ENCODE measurements at places on chromosomes 6 and 20.
A peak's percentile ranks its signal among the peaks of the same experiment; 100 is the strongest.

DNA sequence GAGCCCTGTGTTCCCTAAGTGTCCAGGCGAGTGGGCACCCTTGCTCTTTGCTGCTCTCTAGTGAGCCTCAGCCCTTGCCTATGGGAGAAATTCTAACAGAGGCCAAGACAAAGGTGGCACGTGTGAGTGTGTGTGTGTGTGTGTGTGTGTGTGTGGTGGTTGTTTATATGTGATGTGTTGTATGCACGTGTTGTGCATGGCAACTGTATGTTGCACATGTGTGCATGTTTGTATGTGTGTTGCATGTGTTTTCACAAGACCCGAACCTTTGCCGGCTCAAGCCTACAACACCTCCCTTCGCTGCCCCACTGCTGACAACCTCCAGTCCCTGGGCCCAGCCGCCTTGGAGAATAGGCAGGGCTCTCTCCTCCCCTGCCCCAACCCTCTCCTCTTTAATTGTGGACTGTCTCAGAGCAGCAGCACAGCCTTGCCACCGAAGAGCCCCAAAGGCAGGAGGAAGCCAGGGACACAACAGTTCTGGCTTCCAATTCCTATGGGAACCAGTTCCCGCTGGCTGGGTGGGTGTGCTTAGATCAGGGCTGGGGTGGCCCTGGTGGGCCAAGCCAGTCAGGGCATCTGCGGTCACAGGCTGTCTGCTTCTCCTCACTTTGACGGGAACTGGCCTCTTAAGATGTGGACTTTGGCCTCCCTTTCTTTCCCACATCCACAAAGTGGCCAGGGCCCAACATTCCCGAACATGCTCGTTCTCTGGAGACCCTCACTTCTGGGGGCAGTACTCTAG is 2.7 kb downstream of the KCNK16 start:
- no peak for DNase-seq

- peak; percentile 58 for DNase-seq
Observed at GRCh38 chr6:43506667-43507471, 3.3 kb downstream of the LRRC73 start.

DNA sequence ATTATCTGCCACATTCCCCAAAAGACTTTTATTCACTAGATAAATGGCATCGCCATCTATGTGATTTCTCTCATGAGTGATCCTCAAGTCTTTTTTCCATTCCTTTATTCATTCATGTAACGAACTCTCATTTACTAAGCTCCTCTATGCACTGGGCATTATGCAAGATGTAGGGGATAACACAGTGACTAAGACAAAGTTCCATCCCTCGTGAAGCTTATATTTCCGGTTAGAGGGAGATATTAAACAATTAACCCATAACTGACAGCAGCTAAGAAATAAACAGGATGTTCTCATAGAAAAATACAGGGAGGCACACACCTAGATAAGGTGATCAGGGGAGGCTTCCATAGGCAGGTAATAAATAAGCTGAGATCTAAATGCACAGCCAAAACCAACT is 17.2 kb upstream of the PREX1 start:
- DNase-seq, result no peak

- no peak for DNase-seq
Observed at GRCh38 chr6:13283331-13283730, 45.0 kb downstream of the TBC1D7 start.

- DNase-seq, result no peak
Observed at GRCh38 chr20:50586531-50587232, 76.5 kb downstream of the PTPN1 start.

GRCh38 chr6:67045076-67045475 is 1338.0 kb upstream of the EYS start:
- no peak for DNase-seq

DNA sequence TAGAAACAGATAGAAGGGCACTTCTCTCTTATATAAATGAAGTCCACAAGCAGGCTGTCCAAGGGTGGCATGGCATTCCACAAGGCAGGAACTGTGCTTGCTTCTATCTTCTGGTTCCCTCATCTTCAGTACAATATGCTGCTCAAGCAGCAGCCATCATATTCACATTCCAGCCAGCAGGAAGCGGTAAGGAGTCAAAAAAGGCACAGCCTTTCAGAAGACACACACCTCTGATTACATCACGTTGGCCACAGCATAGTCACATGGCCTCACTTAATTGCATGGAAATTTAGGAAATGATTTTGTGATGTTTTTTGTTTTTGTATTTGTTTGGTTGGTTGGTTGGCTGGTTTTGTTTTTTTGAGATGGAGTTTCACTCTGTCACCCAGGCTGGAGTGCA is 19.0 kb downstream of the REM1 start:
- no peak for DNase-seq

DNA sequence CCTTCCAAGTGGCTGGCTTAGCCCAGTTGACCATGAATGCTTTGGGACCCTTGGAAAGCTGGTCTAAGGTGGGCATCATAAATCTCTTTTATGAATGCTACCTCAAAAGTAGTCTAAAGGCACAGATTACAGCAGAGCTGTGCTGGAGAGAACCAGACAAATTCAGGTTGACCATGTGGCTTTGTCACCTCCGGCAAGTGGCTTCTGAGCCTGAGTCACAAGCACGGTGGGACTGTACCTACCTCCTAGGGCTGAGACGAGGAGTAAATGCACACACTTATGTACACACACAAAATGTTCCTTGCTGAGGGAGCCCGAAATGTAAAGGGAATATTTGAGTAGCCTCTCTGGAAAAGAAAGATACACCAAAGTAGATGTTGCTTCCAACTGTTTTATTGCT is 155.9 kb downstream of the NFATC2 start:
- DNase-seq, result no peak

DNA sequence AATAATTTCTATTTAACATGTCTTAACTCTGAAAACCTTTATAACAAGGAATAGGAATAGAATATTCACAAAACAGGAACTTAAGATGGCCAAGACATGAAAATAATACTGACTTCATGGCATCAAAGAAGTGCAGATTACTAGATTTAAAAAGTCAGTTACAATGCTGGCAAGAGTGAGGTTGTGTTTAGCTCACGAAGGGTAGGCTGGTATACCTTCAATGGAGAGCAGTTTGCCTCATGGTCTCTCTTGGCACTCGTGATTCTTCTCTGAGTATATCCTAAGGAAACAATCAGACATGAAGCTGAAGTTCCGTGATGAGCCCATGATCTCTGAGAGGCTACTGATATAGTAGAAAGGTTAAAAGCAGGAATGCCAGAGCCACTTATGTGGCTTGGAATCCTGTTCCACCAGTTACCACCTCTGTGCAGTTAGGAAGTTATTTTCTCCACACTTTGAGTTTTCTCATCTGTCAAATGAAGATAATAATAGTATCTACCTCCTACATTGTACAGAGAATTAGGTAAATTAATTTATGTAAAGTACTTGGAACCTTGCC is 7.2 kb downstream of the NCOA7 start:
- DNase-seq, result no peak

DNA sequence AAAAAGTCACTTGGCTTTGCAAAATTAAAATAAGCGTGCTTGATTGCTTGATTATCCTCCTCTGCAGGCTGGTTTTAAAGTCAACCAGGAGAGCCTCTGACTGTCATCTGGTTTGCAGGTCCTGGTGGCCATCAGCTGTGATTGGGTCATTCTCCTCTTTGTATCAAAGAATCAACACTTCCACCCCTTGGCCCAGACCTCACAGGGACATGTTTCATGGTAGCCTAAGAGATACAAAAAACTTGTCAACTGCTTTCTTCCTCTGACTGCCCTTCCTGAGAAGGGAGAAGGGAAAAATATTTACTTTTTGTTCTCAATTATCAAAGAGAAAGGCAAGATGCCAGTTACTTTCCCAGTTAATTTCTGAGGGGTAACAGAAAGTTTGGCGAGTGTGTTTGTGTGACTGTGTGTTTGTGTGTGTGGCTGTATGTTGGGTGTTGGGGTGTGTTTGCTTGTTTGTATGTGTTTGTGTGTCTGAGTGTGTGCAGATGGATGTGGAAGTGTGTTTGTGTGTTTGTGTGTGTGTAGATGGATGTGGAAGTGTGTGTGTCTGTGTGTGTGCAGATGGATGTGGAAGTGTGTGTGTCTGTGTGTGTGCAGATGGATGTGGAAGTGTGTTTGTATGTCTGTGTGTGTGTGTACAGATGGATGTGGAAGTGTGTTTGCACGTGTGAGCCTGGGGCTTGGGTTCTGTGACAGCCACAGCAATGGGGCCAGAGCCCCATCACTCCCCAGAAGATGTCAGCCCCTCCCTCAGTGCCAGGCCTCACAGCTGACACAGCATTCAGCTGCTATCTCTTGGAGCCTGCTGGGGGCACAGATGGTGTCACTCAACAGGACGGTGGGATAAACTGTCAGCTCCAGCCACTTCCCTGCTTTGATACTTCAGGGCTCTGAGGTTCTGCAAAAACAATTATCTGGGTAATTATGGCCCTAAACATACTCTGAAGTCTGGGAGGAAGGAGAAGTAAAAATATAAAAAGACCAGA is 98.6 kb upstream of the RNF24 start:
- DNase-seq, result no peak

- no peak for DNase-seq
Observed at GRCh38 chr20:16280219-16280618, 293.0 kb downstream of the KIF16B start.
